Omental fat pad (tissue), 4 donors: ENCODE measurements at places on chromosomes 2 and 18.

DNA sequence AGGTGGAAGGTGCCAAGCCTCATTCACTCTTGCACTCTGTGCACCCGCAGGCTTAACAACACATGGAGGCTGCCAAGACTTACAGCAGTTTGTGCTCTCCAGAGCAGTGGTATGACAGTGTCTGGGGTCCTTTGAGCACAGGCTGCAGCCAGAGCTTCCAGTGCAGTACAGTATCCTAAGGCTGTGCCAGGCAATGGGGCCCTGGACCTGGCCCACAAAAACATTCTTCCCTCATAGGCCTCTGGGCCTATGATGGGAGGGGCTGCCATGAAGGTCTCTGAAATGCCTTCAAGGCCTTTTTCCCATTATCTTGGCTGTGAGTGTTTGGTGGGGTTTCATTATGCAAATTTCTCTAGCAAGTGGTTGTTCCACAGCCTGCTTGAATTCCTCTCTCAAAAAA is 74.8 kb downstream of the MAP2 start:
- DNase-seq: no peak

DNA sequence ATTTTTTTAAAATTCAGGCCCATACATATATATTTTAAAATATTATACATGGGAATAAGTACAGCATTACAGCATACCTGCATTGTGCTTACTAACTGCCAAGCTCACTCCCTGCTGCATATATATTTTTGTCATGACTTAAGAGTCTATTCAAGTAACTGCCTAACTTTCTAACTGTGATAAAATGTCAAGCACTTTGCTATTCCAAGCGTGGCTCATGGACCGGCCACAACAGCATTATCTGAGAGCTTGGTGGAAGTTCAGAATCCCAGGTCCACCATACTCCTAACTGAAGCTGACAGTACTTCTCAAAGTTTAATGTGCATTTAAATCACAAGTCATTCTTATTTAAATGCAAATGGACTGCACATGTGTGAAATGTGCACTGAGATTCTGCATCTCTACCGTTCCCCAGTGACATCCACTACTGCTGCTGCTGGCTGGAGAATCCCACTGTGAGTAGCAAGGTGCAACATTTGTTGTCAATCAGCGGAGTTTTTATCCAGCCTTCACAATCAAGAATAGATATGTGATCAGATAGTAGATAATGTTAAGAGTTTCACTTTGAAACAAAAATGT is 79.1 kb downstream of the DYM start:
- no peak for DNase-seq

GRCh38 chr2:144071461-144071860 is 448.5 kb downstream of the ZEB2 start:
- DNase-seq: no peak

DNA sequence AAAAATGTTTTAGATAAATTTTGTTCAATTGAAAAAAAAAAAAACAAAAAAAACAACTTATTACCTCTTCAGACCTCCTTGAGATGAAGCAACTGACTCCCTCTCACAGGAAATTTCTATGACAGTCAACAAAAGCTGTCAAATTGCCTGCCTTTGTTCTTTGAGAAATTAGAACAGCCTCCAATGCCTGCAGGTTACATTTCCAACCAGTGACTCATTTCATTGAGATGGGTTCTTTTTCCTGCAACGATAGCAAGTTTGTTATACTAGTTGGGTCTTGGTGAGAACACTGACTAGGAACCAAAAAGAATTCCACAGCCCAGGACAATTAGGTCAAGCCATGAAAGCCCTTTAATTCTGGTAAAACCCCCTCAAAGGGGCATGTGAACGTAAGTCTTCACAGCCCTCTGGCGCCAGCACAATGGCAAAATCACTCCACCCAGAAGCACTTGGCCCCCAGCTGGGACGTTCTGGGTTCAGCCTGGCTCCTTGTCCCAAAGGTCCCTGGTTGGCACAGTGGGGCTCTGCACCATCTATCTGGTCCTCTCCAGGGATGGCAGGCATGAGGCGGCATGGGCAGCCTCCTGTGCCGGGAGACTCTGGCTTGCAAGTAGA is 87.0 kb downstream of the SPP2 start:
- no peak for DNase-seq

DNA sequence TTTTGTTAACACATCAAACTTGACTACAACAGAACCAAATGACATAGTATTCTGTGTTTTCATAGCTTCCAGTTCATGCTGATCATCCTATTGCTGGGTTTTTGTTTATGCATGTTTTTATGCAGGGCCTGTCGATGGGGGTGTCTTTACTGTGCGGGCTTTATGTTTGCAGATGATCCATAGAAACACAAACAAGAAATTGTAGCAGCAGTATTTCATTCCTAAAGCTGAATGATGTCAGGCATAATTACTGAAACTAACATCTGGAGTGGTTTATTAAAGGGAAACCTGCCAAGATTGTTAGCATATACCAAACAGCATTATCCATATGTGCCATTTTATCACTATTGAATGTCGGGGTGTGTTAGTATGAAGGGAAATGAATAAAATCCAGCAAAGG is 129.7 kb downstream of the PTPRM start:
- DNase-seq: no peak

DNA sequence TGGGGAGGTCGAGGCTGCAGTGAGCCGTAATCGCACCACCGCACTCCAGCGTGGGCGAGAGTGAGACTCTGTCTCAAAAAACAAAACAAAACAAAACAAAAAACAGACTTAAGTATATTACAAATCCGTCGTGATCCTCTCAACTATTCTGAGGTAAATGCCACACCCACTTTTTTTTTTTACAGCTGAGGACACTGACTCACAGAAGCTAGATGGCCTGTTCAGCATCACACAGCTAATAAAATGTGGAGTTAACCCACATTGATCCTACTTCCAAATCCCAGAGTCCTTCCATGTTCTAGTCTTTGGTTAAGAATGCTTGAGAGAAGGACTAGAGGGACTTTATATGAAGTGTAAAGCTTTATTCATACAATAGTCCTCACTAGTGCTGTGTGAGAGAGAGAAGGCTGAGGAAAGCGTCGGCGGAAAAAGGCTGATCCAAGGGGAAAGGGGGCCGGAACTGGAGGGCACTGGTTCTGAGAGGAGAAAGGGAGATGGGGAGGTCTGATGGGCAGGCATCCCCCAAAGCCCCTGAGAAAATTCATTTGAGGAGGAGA is 627 bp downstream of the RNF25 start:
- DNase-seq: no peak

DNA sequence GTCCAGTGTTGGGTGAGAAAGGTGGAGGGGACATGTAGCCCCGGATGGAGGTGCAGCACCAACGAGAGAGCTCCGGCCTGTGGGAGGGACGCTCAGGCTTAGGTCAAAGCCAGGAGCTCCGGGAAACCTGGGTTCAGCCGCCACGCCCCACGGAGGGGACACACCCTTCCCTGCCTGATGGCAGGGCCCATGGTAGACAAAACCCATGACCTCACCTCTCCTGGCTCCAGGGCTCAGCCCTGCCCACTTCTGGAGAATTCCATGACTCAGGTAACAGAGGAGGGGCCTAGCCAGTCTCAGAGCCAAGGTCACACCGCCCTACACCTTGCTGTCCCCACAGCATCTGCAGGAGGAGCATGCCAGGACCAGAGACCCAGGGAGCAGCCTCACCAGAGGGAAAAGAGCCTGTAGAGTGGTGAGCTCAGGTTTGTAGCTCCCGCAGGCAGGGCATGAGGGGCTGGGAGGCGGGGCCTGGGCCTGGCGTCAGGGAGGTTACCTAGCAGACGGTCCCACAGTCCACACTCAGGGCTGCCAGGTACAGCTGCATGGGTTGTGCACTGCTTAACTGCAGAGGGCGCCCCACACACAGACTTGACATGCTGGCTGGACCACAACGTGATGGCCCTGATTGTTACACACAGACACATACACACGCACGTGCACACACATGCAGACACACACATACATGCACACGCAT is 70.8 kb upstream of the SMAD7 start:
- no peak for DNase-seq

DNA sequence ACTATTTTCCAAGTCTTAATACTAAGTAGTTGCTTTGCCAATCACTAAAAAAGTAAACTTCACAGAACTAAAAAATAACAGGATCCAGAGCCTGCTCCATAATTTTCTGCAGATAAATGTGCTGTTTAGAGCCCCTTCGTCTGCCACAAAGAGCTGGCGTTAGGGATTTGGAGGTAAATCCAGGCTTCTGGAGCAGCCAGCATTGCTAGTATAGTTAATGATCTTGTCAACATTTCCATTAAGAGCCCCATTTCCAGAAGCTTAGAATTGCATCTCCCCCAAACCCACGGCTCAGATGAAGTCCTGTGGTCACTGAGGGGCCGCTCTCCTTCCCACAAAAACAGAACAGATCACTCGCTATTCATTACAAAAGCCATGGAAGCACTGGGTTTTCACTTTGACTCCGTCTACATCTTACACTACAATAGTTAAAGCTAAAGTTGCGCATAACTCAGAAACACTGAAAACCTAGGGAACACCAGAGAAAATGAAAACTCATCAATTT is 41.9 kb downstream of the ZNF516 start:
- DNase-seq: no peak

DNA sequence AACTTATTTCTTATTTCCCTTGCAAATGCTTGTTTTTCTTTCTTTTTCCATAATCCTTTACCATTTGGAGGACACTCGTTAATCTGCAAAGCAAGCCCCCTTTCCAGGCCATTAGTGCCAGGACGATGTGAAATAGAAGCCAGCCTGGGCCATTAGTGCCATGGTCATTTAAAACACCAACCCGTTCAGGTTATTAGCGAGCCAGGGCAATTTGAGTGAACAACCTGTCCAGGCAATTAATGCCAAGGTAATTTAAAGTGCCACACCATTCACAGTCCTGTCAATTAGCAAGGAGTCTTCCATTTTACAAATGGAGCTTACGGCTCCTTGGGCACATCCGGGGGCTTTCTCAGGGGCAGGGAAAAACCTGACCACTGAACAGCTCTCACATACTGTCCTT is 370.6 kb downstream of the HRH4 start:
- no peak for DNase-seq

DNA sequence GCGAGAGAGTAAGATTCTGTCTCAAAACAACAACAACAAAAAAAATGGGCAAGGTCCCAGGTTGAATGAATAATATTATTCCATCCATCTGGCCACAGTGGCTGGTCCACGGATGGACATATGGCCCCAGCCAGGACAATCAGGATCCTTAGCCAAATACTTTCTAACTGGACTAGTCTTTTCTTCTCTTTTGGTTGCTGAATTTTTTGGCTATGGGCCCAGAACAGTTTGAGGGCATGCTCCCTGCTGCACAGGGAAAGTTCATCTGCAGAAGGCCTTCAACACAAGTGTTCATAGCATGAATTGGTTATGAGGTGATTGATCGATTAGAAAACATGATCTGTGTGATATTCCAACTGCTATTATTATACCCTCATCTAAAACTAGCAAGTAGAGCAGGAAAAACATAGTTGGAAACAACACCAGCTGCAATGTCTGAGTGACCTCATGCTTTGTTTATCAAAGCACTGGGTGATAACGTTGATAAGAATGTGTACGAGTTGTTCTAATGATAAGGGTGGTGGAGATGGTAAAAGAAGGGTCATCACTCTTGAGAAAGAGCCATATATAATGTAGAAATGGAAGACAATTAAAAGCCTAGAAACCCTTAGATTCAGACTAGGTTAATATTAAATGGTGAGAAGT is 47.8 kb upstream of the RNF103 start:
- no peak for DNase-seq

GRCh38 chr18:55781481-55781957 is 193.5 kb upstream of the TCF4 start:
- no peak for DNase-seq

GRCh38 chr18:58255701-58256311 is 211.8 kb downstream of the NEDD4L start:
- no peak for DNase-seq

- DNase-seq: no peak
These were observed 44.5 kb upstream of the SP3 start for GRCh38 chr2:174009488-174010223.

GRCh38 chr18:72444798-72445155 is 99.4 kb downstream of the CBLN2 start:
- no peak for DNase-seq

DNA sequence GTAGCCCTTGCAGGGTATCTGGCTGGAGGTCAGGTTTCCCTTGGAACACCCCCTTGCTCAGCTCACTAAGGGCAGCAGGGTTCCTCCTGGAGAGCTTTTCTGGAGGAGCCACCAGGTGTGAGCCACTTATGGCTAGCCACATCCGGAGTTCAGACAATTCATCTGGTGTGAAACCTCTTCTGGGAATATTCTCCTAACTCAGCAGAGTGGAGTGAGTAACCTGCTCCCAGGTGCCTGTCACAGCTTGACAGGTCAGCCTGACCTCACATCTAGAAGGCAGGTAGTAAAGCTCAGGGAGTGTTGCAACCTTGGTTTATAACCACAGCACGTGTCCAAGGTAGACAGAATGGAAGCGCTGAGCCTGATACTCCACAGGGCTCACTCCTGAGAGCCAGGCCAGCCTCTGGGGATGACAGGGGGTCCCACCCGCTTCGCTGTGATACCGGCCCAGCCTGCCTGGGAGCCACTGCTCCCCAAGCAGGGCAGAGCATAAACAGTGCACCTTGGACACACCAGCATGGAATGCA is 62.6 kb upstream of the TGFA start:
- DNase-seq: no peak

- no peak for DNase-seq
These were observed 14.1 kb downstream of the MEMO1 start for GRCh38 chr2:31996571-31997150.

- DNase-seq: no peak
These were observed 34.7 kb downstream of the RBKS start for GRCh38 chr2:27855476-27855875.

- DNase-seq: no peak
These were observed 132.4 kb downstream of the PXDN start for GRCh38 chr2:1611886-1612285.

DNA sequence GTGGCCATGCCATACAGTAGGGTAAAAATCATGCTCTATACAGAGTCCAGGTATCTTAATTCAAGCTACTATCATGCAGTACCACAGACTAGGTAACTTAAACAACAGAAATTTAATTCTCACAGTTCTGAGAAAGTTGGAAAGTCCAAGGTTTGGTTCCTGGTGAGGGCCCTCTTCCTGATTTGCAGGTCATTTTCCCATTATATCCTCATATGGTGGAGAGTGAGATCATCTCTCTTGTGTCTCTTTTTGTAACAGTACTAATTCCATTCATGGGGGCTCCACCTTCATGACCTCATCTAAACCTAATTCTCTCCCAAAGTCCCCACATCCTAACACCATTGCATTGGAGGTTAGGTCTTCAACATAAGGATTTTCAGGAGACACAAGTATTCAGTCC is 335.0 kb upstream of the ACVR2A start:
- no peak for DNase-seq

- no peak for DNase-seq
These were observed 186.4 kb upstream of the FAM98A start for GRCh38 chr2:33785201-33786106.
